Stimulated activated naive CD8-positive, alpha-beta T cell treated with anti-CD3 and anti-CD28 coated beads, Interleukin-15, amount 100 ng/mL, for 72 hours (primary cell): ENCODE measurements at places on chromosomes 16 and 17.

DNA sequence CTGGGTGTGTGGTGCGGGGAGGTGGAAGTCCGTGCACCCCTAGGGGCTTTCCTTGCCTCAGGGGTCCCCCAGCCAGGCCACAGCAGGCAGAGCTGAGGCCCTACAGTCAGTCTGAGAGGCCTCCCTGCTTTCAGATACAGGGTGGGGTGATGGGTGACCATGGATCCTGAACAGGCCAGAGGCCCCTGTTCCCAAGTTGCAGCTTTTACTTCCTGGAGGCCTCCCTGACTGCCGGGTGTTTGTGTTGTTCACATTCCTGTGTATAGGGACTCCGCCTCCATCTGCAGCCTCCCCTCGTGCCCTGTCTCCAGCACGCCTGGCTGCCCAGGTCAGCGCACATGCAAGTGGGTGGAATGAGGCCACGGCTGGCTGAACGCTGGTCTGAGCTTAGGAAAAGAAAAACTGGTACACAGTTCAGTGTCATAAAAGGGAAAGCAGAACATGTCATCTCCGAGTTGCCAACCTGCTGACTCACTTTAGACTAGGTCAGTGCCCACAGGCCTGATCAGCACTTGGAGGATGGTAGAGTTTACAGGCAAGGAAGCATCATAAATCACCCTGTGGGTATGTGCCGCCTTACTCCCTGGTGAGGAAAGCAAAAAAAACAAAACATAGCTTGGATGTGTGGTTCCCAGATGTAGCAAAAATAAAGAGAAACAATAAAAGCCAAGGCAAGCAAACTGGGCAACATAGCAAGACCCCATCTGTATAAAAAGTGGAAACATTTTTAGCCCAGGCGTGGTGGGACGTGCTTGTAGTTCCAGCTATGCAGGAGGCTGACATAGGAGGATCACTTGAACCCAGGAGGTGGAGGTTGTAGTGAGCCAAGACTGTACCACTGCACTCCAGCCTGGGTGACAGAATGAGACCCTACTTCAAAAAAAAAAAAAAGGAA, 6.2 kb upstream of the SLC7A6 start:
- no peak for DNase-seq

DNA sequence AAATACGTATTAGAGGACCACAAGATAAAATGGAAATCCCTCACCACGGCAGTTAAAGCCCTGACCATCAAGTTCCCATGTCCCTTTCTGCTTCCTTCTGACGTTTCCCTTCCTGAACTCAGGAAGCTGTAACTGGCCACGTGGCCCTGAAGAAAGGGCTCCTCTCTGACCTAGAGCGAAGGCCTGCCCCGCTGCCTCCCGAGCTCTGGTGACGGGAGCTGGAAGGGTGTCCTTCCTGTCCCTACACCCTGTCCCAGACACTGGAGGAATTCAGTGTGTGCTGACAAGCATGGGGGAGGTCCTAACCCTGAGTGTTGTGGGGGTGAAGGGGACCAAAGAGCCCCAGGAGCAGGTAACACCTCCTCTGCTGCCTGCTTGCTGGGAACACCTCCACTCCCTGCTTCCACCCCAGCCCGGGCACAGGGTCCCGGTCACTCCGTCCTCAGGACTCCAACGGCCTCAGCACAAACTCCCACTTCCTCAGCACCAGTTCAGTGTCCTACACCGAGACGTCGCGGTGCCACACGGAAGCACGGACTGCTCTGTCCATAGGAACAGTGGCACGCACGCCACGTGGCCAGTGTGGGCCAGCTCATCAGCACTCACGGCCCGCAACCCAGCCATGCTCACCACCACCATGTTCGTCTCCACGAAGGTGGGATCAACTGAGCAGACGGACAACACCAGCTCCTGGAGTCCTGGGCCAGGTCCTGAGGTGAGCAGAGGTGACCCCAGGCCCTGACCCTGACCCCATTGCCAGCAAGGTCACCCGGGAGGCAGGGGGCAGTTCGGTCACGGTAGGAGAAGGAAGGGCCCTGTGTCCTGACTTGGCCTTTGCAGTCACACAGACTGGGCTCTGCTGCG, 16.9 kb downstream of the TMEM235 start:
- DNase-seq, result no peak

- DNase-seq, result no peak
Observed at GRCh38 chr17:18267366-18267765, 6.9 kb downstream of the MIEF2 start.

- peak; percentile 89 for DNase-seq
Observed at GRCh38 chr16:84514874-84515835, 10.7 kb upstream of the MEAK7 start.

DNA sequence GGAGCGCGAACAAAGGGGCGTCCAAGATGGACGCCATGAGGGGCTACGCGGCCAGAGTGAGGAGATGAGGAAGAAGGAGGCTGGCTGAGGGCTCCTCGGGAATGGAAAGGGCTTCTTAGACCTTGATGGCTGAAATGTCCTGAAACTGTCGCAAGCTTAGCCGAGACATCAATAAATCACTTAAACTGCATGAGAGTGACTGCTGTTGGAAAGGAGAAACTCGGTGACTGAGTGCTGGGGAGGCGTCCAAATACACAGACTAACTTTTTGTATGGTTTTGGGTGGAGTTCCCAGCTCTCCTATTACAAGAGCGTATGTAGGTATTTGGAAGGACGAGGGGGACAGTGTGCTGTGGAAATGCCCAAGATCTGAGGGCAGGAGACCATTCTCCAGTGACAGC, 1.4 kb upstream of the GEMIN4 start:
- DNase-seq, result no peak

DNA sequence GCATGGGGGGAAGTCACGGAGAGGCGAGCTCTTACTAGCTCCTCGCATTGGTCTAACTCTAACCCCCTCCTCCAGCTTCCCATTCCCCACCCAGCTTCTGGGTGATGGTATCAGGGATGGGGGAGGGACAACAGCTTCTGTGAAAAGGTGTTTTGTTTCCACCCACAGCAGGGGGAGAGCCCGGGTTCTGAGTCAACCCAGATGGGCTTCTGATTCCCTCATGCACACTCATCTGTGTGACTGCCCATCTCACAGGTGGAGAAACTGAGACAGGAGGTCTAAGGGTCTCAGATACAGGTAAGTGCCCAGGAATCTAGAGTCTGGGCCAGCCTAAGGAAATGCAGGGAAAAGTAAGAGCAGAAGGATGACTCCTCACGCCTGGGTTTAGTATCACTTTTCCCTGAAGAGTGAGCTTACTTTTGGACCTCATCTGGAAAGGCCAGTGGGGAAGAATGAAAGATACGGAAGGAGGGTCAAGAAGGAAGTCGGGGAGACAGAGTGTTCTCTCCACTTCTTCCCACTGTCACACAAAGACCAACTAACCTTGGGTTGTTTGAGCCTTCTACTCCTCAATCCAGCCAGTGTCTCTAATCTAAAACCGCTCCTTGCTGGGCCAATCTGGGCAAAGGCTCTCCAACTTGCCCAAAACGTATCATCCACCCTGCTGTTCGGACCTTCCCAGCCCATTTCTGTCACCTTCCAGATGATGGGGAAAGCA, 3.1 kb upstream of the TLCD2 start:
- DNase-seq, result no peak

DNA sequence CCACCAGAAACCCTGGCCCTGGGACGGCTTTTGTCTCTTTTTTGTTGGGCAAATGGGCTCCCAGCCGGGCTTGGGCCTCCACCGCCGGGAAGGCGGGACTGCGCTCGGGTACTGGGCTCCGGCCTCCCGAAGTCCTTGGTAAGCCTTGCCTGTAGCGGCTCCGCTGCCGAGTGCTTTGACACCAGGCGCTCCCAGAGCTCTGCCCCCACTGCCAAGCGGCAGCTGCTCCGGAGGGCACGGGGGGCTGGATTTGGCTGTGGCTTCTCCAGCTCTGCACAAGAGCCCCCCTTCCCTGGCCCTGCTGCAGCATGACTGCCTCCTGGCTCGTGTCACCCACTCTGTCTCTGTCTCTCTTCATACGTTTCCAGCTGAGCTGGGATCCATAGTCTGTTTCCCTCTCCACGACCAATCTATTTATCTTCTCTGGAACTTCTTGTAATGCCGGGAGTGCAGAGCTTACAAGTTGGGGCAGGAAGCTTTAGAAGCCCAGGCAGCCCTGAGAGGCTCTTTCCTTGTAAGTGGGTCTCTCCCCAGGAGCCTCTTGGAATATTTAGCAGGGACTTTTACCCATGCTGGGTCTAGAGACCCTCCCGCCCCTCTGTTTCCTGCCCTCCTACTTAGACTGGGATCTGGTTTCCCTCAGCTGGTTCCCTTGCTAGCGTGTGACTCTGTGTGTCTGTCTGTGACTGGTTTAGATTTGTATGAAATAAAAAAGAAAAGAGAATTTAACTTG, 246.9 kb upstream of the GSE1 start:
- DNase-seq, result no peak

DNA sequence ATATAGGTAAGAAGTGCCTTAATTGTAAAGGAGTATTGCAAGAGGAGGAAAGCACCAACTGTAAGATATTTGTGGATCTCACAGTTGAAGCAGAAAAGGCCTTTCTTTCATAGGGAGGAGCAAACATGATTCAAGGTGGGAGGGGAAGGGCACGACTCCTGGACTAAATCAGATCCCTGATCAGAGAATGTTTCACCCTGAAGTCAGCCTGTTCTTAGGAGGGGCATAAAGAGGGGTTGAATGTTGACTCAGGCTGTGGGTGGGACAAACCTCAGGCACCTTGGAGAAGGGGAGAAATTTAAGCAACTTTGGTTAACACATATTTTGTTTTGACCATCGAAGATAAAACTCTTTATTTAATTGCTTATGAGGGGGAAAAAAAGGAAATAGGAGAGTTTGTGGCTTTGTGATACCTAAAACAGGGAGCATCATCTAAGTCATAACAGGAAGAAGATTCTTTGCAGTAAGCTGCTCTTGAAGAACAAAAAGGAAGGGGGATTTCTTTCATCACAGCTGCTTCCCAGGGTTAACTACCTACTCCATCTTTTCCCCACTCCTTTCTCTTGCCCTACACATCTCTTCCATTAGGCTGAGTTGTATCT, 158.6 kb upstream of the ZNF267 start:
- no peak for DNase-seq

GRCh38 chr17:56532926-56533325, 60.6 kb upstream of the NOG start:
- no peak for DNase-seq

- no peak for DNase-seq
Observed at GRCh38 chr17:4811471-4811870, 4.5 kb downstream of the PLD2 start.

DNA sequence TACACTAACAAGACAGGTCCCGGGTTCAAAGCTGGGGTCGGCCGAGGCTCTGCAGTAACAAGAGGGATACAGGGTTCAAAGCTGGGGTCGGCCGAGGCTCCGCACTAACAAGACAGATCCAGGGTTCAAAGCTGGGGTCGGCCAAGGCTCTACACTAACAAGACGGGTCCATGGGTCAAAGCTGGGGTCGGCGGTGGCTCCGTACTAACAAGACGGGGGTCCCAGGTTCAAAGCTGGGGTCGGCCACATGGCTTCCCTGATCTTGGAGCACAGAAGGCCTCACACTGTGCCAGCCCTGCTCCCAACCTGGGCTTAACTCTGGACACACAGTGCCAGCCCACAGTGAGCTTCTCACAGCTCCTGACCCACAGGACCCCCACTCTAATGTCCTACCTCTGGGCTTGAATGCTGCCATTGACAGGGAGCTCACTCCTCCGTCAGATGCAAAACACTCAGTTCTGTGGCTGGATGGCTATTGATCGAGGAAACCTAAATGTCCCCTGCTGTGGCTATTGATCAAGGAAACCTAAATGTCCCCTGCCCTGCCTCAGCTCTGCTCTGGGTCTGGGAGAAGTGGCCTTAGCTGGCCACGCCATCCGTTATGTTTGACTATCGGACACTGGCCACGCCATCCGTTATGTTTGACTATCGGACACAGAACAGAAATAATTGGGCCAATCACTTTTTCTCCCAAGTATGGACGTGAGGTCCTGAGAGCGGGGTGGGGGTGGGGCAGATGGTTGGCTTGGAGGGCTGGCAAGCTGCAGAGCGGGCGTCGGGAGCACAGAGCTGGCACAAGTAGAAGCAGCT, 54.6 kb upstream of the DOC2B start:
- DNase-seq, result no peak

DNA sequence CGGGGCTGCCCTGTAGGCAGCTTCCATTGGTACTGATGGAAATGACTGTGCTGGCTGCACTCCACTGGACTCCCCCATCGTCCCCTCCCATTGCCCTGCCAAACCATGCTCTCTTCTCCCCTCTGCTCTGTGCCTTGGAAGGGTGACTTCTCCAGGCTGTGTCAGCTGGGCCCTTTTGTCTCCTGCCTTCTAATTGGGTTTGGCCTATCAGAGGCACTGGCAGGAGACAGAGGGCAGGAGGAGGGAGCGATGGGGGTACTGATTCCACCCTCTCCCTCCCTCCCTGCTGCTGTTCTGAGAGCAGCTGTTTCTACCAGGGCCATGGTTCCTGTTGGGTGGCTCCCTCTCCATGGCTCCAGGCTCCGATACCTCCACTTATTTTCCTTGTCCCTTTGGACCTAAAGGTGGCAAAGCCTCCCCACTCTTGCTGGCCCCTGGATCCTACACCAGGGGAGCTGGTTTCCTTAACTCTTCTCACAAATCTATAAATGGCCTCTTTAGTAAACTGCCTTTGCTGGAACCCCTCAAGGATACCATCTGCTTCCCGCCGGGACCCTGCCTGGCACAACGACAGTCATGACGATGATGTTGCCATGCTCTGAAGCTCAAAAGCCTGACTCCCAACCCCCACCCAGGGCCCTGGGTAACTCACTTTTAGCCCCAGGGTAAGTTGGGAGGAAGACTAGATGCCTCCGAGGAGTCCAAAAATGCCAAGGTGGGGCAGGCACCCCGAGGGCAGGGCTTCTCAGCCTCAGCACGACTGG, 123.8 kb upstream of the RPL38 start:
- DNase-seq, result no peak
